Nephron progenitor cell (in vitro differentiated cells): ENCODE measurements at places on chromosomes 6 and 20.
A peak's percentile ranks its signal among the peaks of the same experiment; 100 is the strongest.

GRCh38 chr6:93139408-93140081, 279.8 kb downstream of the EPHA7 start:
- no peak for DNase-seq

GRCh38 chr20:36541227-36541767, at the start of gene MYL9:
MYL9 (plus strand) TSS chr20:36541519; CDS start chr20:36544885, 3,366 bp downstream.
- peak; percentile 89 for DNase-seq

GRCh38 chr6:16559071-16559470, 202.2 kb downstream of the ATXN1 start:
- no peak for DNase-seq

DNA sequence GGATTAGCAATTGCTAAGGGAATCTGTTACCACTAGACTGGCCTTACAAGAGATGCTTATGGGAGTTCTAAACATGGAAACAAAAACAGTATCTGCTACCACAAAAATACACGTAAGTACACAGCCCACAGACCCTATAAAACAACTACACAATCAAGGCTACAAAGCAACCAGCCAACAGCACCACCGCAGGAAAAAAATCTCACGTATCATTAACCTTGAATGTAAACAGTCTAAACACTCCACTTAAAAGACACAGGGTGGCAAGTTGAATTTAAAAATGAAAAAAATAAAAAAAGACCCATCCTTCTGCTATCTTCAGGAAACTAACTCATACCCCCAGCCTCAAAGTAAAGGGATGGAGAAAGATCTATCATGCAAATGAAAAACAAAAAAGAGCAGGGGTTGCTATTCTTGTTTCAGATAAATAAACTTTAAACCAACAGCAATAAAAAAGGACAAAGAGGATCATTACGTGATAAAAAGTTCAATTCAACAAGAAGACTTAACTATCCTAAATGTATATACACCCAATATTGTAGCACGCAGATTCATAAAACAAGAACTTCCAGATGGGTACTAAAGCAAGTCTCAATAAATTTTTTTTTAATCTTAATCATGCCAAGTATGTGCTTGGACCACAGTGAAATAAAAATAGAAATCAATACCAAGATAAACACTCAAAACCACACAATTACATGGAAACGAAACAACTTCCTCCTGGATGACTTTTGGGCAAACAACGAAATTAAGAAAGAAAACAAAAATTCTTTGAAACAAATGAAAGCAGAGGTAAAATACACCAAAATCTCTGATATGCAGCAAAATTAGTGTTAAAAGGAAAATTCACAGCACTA, 52.3 kb downstream of the RNGTT start:
- DNase-seq = no peak

- no peak for DNase-seq
These were observed 134.8 kb upstream of the TSHZ2 start for GRCh38 chr20:52837378-52837777.

DNA sequence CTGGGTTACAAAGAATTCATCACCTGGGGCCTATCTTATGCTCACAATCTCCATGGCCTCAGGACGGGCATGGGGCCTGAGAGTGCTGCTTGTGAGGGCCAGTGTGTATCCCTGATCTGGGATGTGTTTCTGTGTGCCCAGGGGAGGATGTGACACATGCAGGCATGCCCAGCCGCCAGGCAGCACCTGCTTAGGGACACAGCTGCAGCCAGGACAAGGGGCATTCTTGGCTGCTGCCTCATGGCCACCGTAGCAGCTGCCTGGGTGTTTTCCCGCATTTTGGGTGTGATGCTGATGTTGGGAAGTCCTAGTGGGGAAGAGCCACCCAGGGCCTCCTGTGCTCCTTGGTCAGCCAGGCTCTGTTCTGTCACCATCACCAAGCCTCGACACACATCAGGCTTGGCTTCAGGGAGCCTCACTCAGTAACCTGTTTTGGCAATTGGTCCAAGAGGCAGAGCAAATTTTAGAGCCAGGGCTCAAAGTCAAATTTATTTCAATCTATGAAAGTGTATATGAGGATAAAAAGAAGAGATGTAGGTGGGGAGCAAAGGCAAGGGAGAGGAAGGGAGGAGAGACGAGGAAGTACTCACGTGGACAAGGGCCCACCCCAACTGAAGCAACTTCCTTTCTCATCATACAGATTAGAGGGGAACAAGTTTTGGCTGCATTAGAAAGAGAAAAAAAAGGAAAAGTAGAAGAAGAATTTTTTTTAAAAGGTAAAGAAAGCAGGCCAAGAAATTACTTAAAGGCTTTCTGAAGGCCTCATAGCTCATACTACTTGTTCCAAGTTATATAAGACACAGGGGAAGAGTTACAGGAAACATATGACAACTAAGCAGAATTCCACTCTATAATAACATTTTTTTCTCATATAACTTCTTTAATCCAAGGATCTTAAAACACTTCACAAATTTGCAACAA, 269.9 kb upstream of the SUPT3H start:
- no peak for DNase-seq

GRCh38 chr6:47633141-47633540, 65.2 kb upstream of the ADGRF4 start:
- DNase-seq = no peak

DNA sequence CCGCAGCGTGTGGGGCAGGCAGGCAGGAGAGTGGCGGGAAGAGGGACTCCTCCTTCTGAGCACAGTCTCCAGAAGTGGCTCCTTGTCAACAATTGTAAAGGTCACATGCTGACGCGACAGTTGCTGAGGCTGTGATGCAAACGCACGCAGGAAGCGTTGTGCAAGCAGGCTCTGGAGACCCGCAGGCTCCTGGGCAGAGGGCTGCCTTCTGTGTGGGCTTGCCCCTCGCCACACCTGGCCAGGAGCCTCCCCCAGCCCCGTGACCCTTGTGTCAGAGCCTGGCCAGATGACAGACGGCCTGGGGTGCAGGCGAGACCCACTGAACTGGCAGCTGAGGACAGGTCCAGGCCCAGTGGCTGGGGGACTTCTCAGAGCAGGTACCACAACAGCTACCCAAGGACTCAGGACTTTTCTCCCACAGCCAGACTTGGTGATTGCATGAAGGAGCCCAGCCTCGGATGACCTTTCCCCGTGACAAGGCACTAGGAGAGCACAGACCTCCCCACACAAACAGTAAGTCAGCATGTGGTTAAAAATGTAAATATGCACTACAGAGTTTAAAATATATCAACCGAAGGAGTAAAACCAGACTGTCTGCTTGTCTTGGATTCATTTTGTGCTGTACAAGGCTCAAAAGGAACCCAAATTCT, 222.1 kb upstream of the RREB1 start:
- no peak for DNase-seq

DNA sequence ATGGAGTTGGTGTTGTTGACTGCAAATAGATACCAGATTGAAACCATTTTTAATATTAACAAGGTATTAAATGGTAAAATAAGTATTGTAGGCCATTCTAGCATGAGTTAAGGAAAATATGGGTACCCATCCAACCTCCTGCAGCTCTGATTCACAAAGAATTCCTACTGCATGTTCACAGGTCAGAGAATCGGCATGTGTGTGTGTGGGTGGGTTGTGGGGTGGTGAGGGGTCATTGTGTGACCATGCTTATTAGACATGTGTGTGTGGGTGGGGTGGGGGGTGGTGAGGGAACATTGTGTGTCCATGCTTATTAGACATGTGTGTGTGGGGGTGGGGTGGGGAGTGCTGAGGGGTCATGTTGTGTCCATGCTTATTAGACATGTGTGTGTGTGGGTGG, 3.2 kb downstream of the IYD start:
- no peak for DNase-seq

DNA sequence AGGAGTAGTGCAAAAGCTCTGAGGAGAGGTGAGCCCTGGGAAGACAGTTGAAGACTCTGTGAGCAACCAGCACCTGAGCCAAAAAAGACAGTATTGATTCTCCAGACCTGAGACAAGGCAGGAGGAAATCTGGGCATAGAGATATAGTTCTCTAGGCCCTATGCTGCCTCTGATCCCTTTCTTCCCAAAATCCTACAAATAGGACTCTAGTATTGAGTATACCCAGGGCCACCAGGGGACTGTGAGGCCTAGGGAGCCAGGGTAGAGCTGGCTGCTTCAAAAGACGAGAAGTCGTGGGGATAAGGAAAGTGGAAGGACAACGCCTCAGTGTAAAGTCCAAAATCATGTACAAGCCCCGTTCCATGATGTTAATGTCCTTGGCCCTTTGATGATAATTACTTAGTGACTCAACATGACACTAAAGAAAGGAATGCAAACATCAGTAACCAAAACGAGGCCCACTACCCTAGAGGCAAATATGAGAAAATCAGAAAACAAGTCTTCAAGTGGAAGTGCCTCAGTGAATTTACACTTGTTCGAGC, 197.3 kb upstream of the PROKR2 start:
- no peak for DNase-seq

DNA sequence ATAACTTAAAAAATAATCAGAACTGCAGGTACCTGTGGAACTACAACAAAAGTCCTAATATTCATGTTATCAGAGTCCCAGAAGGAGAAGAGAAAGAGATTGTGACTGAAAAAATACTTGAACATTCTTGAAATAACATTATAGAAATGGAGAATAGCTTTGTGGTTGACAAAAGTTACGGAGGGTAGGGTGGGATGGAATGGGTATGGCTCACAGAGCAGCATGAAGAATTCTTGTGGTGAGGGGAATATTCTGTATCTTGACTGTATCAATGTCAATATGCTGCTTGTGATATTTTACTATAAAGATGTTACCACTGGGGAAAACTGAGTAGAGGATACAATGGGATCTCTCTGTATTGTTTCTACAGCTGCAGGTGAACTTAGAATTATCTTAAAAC, 122.5 kb downstream of the DST start:
- no peak for DNase-seq

DNA sequence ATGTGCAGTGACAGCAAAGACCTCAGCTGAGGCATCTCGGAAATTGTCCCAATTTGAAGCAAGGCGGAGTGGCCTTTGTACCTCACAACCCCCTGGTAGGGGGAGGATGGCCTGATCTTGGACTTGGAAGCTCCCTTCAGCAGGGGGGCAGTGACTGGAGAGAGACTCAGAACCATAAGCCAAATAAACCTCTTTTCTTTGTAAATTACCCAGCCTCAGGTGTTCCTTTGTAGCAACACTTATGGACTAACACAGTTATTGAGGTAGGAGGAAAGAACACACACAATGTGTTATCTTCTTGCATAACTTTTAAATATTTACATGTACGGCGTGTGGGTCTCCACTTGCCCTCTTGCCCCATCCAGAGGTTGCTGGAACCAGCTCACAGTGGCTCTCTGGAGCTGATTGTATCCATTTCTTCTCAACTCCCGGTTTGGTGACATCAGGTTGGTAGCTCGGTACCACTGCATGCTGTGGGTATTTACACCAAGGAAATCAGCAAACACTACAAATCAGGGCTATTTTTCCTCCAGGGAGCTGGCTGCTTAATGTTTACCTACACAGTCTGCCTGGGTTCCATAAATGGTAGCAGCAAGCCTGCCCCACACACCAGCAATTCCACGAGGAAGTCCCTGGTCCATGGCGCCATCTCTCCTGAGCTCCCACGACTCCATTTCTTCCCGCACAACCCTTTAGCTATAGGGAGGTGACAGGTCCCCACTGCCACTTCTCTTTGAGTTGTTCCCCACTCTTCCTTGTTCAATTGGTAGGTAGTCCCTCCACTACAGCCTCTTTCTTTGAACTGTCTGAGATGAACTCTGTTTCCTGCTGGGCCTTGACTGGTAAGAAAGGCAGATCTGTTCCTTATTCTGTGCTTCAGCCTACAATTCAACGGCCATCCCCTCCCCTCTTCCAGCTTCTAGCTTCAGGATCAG, 54.3 kb upstream of the TASP1 start:
- no peak for DNase-seq

- DNase-seq = no peak
These were observed 29.3 kb downstream of the CST8 start for GRCh38 chr20:23520185-23520584.

- no peak for DNase-seq
These were observed 204.5 kb downstream of the ISM1 start for GRCh38 chr20:13425381-13426135.

GRCh38 chr6:47109281-47109680, 67.1 kb upstream of the ADGRF1 start:
- peak; percentile 10 for DNase-seq

- DNase-seq = no peak
These were observed 5.3 kb downstream of the TP53TG5 start for GRCh38 chr20:45372646-45373352.

DNA sequence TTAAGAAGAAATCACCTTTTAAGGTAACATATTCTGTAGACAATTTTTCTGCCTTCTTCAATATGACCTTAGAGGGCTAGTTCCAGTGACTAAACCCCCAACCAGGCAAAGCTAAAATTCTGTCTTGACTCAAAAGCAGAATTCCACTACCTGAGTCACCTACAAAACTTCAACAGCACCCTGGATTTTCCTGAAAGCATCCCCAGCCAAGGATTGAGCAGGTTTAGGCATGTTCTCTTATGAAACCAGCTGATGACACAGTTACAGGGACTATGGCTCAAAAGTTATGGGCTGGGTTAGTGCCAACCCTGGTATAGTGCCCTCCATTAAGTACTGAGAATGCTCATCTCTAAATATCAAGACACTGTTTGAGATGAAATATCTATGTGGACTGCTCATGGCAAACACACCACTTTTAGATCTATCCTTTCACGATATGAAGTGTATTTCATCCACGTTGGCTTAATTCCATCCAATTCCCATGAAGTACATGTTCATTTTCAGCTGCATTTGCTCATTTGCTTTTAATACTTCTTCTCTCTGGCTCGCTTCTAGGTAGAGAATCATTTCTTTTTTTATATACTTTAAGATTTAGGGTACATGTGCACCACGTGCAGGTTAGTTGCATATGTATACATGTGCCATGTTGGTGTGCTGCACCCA, 53.6 kb upstream of the TNFAIP3 start:
- no peak for DNase-seq

DNA sequence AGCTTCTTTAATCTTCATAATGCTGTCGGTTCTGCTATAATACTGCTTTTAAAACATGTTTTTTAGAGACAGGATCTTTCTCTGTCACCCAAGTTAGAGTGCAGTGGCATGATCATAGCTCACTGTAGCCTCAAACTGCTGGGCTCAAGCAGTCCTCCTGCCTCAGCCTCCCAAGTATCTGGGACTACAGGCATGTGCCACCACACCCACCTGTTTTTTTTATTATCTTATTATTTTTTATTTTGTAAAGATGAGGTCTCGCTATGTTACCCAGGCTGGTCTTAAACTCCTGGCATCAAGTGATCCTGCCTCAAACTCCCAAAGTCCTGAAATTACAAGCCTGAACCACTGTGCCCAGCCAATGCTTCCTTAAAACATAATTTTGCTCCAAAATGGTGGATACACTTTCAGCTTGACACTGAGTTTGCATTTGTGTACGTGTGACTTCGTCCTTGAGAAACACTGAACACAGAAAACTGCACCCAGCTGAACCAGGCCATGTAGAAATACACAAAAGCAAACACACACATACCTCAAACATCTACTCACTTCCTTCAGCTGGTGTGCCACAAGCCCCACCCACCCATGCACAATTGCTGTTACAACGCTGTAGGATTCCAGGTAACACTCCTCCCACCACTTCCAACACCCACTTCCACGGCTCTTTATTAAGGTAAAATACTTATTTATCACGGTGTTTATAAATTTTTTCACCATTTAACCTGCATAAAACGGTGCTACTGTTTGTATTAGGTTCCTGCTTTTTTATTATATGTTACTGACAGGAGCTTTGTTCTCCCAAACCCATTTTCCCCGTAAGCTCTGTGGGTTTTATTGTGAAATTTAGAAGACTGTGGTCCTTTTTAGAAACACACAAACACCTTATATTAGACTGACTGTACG, 109.1 kb downstream of the TSHZ2 start:
- no peak for DNase-seq
